ENCODE measurements at places on chromosomes 6 and 20.

GRCh38 chr6:139156102-139156501 is 21.2 kb downstream of the HECA start:
- H3K36me3 ChIP-seq: no peaks in the 10 kb centered on the region
- no peak overlapping the region for H3K4me3 ChIP-seq
- no peaks in the 10 kb centered on the region for H3K27me3 ChIP-seq
- no peaks in the 10 kb centered on the region for H3K4me1 ChIP-seq
- DNase-seq: no peak
- no peak overlapping the region for H3K27ac ChIP-seq

DNA sequence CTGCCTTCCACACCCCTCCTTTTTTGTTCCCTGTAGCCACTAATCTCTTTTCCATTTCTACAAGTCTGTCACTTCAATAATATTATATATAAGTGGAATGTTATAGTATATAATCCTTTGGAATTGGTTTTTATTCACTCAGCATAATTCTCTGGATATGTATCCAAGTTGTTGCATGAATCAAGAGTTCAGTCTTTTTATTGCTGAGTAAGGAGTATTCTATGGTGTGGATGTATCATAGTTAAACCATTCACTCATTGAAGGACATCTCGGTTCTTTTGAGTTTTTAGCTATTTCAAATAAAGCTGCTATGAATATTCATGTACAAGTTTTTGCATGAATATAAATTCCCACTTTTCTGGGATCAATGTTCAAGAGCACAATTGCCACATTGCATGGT is 69.5 kb upstream of the TASP1 start:
- peaks cover 2% of the 10 kb centered on the region for H3K36me3 ChIP-seq
- no peak for DNase-seq
- H3K27me3 ChIP-seq: no peaks in the 10 kb centered on the region
- no peak overlapping the region for H3K4me3 ChIP-seq
- no peaks in the 10 kb centered on the region for H3K4me1 ChIP-seq

GRCh38 chr6:89792881-89793280 is 26.7 kb downstream of the MDN1 start:
- H3K27me3 ChIP-seq: no peaks in the 10 kb centered on the region
- H3K27ac ChIP-seq: no peak overlapping the region
- DNase-seq: peak; percentile 0
- peaks cover 31% of the 10 kb centered on the region for H3K36me3 ChIP-seq

GRCh38 chr20:63693733-63694583 is 2.5 kb upstream of the TNFRSF6B start:
- H3K4me1 ChIP-seq: peaks cover 23% of the 10 kb centered on the region
- DNase-seq: no peak
- no peak overlapping the region for H3K27ac ChIP-seq
- H3K36me3 ChIP-seq: peaks cover 97% of the 10 kb centered on the region
- H3K4me3 ChIP-seq: no peak overlapping the region
- no peaks in the 10 kb centered on the region for H3K27me3 ChIP-seq

DNA sequence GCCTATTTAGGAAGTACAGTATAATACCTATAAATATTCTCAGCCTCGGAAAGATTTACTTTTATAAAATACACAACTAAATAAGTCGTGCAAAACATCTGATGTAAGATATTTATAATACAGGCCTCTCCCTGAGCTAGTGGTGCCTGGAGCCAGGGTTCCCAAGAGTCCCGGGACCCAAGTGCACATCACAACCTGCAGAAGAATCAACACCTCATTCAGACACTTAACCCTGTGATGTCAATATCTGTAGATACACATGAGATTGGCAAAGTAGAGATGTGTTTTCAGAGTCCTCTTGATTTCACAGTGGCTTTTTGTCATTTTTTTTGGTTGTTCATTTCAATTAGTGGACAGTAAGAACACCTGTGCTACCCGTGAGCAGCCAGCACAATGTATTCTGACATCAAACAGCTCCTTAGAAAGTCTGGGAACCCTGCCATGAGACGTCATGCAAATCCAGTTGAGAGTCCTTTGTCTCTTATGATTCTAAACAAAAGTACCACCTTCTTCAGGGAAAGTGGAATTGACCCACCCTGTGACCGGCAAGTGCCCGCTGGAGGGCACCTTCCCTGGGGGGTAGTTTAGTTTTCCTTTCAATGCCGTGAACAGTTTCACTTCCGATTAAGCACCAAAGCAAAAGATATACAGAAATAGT is 101.6 kb downstream of the DACT2 start:
- no peak for DNase-seq
- no peak overlapping the region for H3K4me3 ChIP-seq
- H3K36me3 ChIP-seq: no peaks in the 10 kb centered on the region
- peaks cover 23% of the 10 kb centered on the region for H3K4me1 ChIP-seq

- H3K27me3 ChIP-seq: peaks cover 2% of the 10 kb centered on the region
- H3K4me3 ChIP-seq: no peak overlapping the region
- H3K27ac ChIP-seq: no peak overlapping the region
- no peak for DNase-seq
- H3K36me3 ChIP-seq: no peaks in the 10 kb centered on the region
Observed at GRCh38 chr20:59564171-59564570, 40.2 kb upstream of the PHACTR3 start.

GRCh38 chr6:13407709-13408695 is 79.4 kb downstream of the GFOD1 start:
- peaks cover 10% of the 10 kb centered on the region for H3K4me1 ChIP-seq
- DNase-seq: no peak
- H3K36me3 ChIP-seq: no peaks in the 10 kb centered on the region
- no peak overlapping the region for H3K4me3 ChIP-seq
- H3K27me3 ChIP-seq: no peaks in the 10 kb centered on the region

- no peaks in the 10 kb centered on the region for H3K36me3 ChIP-seq
- H3K4me1 ChIP-seq: no peaks in the 10 kb centered on the region
- H3K27me3 ChIP-seq: no peaks in the 10 kb centered on the region
Observed at GRCh38 chr6:134229520-134229919, 88.4 kb downstream of the SGK1 start.

GRCh38 chr6:47700053-47700452 is 1.7 kb downstream of the ADGRF4 start:
- no peak overlapping the region for H3K27ac ChIP-seq
- no peaks in the 10 kb centered on the region for H3K36me3 ChIP-seq
- H3K27me3 ChIP-seq: no peaks in the 10 kb centered on the region
- no peak for DNase-seq
- no peak overlapping the region for H3K4me3 ChIP-seq
- no peaks in the 10 kb centered on the region for H3K4me1 ChIP-seq

DNA sequence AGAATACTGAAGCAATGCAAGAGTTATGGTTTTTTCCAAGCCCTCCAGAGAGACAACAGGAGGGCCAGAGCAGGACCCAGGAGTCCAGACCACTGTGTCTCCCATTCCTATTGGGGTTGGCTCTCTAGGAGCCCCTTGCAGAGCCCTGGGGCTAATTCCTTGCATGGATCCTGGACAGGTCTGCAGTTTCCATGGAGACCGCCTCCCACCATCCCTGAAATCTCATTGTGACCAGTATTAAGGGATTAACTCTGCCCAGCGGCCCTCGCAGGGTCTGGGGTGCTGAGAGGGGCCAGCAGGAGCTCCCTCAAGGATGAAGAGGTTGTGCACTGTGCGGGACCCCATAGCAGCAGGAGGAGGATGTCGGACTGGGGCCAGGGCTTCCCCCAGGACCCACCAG is 34.8 kb downstream of the HNF4A start:
- no peaks in the 10 kb centered on the region for H3K4me1 ChIP-seq
- H3K4me3 ChIP-seq: no peak overlapping the region
- no peaks in the 10 kb centered on the region for H3K36me3 ChIP-seq
- no peak overlapping the region for H3K27ac ChIP-seq

GRCh38 chr6:46062991-46063390 is 47.3 kb upstream of the CLIC5 start:
- H3K27ac ChIP-seq: no peak overlapping the region
- no peak for DNase-seq
- H3K27me3 ChIP-seq: no peaks in the 10 kb centered on the region
- no peaks in the 10 kb centered on the region for H3K36me3 ChIP-seq
- no peaks in the 10 kb centered on the region for H3K4me1 ChIP-seq
- H3K4me3 ChIP-seq: no peak overlapping the region

GRCh38 chr20:24632581-24632980 is 163.2 kb downstream of the SYNDIG1 start:
- DNase-seq: no peak
- no peak overlapping the region for H3K4me3 ChIP-seq

DNA sequence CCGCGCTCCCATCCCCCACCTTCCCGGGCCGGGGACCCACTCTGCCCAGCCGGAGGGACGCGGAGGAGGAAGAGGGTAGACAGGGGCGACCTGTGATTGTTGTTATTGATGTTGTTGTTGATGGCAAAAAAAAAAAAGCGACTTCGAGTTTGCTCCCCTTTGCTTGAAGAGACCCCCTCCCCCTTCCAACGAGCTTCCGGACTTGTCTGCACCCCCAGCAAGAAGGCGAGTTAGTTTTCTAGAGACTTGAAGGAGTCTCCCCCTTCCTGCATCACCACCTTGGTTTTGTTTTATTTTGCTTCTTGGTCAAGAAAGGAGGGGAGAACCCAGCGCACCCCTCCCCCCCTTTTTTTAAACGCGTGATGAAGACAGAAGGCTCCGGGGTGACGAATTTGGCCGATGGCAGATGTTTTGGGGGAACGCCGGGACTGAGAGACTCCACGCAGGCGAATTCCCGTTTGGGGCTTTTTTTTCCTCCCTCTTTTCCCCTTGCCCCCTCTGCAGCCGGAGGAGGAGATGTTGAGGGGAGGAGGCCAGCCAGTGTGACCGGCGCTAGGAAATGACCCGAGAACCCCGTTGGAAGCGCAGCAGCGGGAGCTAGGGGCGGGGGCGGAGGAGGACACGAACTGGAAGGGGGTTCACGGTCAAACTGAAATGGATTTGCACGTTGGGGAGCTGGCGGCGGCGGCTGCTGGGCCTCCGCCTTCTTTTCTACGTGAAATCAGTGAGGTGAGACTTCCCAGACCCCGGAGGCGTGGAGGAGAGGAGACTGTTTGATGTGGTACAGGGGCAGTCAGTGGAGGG is 2.8 kb downstream of the SOX4 start:
- H3K4me1 ChIP-seq: peaks cover 4% of the 10 kb centered on the region
- H3K27ac ChIP-seq: peak overlapping the region; percentile 91
- DNase-seq: peak; percentile 78
- H3K36me3 ChIP-seq: peaks cover 13% of the 10 kb centered on the region

- H3K36me3 ChIP-seq: no peaks in the 10 kb centered on the region
- peak; percentile 94 for DNase-seq
- H3K4me1 ChIP-seq: peaks cover 13% of the 10 kb centered on the region
- no peaks in the 10 kb centered on the region for H3K27me3 ChIP-seq
- H3K27ac ChIP-seq: peak overlapping the region; percentile 7
- peak overlapping the region; percentile 49 for H3K4me3 ChIP-seq
Observed at GRCh38 chr6:75934643-75935472, 137.6 kb downstream of the IMPG1 start.

DNA sequence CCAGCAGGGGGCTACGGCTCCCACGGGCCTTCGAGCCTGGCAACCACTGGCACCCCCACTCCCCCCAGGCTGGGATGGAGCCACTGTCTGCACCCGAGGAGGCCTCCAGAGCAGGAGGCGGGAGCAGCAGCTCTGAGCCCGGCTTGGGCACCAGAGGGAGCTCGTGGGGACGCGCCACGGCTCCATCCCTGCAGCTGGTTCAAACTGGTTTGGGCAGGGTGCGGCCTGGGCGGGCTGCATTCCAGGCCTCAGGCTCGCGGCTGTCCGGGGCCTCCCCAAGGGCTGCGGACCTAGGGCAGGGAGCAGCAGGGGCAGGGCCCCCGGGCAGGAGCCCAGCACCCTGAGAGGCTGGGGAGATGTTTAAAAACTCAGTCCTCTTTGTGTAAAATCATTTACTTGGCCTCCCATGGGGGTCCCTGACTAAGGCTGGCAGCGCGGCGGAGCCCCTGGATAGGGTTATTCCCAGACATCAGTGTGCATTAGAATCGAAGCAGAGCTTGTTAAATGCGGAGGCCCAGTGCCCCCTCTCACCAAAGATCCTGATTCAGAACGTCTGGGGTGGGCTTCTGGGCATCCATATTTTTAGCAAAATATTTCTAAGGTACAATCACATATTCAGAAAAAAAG is 4.1 kb upstream of the BCAS4 start:
- H3K27ac ChIP-seq: peak overlapping the region; percentile 81
- no peaks in the 10 kb centered on the region for H3K27me3 ChIP-seq
- peaks cover 23% of the 10 kb centered on the region for H3K4me1 ChIP-seq

DNA sequence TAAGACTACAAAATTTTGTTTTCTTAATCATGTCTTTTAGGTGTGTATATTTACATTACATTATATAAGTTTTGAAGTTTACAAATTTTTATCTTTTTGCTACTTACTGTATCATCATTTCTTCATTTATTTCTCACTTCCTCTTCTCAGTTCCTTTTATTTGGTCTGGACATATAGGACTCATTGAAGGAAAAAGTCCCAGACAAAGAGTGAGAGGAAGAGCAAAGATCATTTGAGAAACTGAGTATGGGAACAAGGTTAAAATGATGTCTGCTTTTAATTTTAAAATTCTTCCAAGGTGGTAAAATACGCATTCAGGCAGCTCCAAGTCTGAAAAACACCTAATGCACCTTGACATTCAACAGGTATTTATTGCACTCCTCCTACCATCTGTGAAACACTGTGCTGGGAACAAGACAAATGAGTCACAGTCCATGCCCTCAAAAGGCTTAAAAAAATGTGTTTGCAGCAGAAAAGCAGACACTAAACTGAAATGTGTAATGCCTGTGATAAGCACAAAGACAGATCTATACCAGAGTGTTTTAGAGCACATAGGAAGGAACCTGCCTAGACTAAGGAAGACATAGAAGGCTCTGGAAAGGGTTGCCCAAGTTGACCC is 63.2 kb downstream of the PKIB start:
- H3K27ac ChIP-seq: no peak overlapping the region
- no peaks in the 10 kb centered on the region for H3K36me3 ChIP-seq
- H3K4me3 ChIP-seq: no peak overlapping the region
- no peaks in the 10 kb centered on the region for H3K4me1 ChIP-seq

DNA sequence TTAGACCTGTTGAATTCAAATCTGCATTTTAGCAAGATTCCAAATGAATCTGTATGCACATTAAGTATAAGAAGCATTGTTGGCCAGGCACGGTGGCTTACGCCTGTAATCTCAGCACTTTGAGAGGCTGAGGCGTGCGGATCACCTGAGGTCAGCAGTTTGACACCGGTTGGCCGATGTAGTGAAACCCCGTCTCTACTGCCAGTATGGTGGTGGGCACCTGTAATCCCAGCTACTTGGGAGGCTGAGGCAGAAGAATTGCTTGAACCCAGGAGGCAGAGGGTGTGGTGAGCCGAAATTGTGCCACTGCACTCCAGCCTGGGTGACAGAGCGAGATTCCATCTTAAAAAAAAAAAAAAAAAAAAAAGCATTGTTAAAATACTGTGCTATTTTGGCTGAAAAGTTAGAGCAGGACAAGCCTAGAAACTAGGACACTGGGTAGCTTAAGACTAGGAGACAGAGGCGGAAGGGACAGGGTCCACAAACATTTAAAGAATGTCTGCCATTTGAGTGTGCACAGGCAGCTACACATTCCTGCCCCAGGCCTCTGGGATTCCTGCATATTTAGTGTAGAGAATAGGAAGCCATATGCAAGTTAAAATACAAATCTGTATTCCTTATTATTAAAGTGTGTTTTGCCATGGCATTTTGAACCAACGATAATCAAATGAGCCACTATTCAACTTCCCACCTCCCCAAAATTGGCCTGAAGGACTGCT is 45.1 kb upstream of the EEF1A1 start:
- peak overlapping the region; percentile 3 for H3K27ac ChIP-seq
- no peak overlapping the region for H3K4me3 ChIP-seq
- no peaks in the 10 kb centered on the region for H3K27me3 ChIP-seq
- H3K36me3 ChIP-seq: no peaks in the 10 kb centered on the region
- no peak for DNase-seq
